ENCODE measurements at places on chromosomes 13 and 19. TPM values are rescaled to one million over a fixed set of nuclear protein-coding genes. Genes with fewer than 3 reads are reported as not detected.

DNA sequence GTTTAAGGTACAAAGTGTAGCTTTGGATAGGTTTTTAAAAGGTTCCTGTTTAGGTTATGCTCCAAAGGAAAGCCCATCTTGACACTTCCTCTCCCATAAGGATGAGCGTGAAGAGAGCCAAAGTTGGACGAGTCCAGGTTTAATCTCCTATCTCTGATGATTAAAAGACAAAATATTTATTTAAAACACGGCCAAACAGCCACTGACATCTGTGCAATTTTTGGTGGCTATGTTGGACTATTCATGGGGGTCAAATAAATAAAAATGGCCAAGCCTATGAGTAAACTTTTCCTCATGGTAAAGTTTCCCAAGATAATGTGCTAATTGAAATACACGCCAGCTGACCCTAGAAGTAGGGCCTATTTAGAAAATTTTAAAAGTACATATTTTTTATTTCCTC is 69.0 kb upstream of the DOCK9 start:
- DNase-seq, result no peak

DNA sequence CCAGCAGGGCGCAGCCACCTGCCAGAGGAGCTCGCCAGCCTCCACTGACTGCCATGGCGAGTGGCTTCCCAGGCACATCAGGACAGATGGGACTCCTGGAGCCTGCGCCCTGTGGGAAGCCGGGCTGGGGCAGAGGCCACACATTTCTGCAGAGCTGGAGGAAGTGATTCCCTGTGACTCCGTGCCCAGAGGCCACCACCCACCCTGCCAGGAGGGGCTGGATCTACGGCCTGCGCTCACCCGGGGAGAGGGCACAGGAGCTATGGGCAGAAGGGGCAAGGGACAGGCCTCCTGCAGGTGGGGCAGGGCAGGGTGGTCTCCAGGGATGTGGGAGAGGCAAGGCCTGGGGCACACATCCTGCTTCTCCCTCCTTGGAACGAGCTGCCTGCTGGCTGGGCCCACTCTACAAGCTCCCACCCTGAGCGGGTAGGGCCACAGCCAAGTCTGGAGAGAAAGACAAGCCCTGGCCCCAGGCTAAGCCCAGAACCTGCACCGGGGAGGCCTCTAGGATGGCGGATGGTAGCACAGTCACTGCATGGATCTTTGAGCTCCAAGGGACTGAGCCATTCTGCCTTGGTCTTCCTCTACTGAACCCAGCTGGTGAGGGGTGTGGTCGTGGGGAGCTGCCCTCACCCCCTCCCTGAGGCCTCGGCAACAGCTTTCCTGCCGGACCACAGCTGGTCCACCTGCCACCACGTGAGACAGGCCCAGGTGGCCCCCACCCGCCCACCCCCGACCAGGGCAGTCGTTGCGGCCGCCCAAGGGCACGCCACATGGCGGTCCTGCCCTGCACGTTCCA is 40.6 kb downstream of the CEBPG start:
- no peak for DNase-seq

The ZNF493 gene
- 3.1 TPM for total RNA-seq

The NUDT19 gene
- 3.2 TPM for total RNA-seq

- DNase-seq, result peak; percentile 59
Measured at GRCh38 chr19:58406818-58407657, 1.4 kb upstream of the ZNF584 start.

GRCh38 chr19:32816555-32817099 is 52.9 kb downstream of the SLC7A9 start:
- peak; percentile 83 for DNase-seq

DNA sequence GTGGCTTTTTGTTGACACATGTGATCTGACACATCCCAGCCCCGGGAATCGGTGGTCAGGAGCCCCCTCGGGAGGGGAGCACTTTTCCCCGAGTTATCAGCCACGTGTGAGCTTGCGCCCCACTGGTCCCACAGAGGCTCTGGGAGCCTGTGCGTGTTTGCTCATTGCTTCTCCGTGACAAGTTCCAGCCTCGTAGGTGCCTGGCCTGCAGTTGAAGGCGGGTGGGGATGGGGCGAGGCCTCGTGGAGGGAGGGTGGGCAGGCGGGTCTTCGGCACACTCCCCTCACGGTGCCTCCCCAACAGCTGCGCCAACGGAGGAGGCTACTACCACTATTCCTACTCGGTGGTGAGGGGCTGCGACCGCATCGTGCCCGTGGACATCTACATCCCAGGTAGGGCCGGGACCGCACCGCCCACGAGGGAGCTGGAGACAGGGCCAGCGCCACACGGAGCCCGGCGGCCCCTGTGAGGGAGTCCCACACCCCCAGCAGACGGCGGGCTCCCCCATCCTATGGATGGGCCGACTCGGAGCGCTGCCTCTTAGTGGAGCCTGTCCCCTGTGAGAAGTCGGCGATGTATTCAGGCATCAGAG is 8.3 kb downstream of the GAMT start:
- no peak for DNase-seq

Measured in H7 (cell line).